ENCODE measurements at places on chromosomes 11 and 22.

- peak; percentile 29 for DNase-seq
Measured at GRCh38 chr11:119828006-119828405, 99.0 kb upstream of the NECTIN1 start.

- no peak for DNase-seq
Measured at GRCh38 chr11:45470151-45470793, 184.1 kb upstream of the SYT13 start.

DNA sequence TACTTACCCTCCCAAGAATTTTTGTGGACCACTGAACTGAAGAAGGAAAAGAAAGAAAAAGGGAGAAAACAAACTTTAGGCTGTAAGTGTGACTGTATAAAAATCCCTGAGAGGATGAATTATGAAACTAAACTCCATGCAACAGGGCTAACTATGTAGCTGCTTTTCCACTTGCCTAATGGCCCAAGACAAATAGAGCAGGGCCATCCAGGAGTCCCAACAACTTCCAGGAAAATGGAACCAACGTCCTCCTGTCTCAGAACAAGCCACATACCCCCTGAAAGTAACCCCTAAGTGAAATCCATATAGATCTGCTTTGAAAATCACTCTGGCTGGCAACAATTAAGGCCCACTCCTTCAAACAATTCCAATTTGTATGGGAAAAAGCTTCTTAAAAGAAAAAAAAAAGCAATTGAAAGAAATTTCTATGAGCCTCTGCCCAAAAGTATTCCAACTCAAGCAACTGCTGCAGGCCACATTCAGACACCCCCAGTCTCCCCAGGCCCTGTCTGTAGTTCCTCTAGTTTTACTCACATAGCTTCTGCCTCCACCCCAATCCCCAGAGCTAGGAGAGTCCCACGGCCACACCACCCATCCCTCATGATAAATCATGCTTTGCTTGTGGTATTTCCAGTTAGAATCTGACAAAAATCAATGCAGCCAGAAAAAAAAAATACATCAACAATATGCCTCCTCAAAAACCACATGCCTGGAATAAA, 12.7 kb downstream of the RBFOX2 start:
- DNase-seq = no peak

GRCh38 chr11:36280531-36280930, 8.7 kb downstream of the COMMD9 start:
- no peak for DNase-seq

GRCh38 chr11:85647604-85648299, at the start of gene TMEM126A:
Gene TMEM126A (plus strand): TSS chr11:85647967. CDS start chr11:85650256, 2,289 bp downstream.
- peak; percentile 97 for DNase-seq

- DNase-seq = no peak
Measured at GRCh38 chr11:112841729-112842128, 119.5 kb upstream of the NCAM1 start.

DNA sequence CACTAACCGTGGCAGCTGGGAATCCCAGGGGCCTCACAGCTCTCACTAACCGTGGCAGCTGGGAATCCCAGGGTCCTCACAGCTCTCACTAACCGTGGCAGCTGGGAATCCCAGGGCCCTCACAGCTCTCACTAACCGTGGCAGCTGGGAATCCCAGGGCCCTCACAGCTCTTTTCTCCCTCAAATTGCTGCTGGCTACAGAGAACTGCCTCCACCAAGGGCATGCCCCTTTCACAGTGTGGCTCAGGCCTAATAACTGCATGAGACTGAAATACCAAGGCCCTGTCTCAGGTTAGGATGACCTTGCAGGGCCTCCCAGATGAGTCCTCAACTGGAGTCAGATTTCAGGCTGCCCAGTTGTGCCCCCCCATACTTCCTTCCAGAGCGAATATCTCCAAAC, 35.1 kb upstream of the GGTLC2 start:
- no peak for DNase-seq

GRCh38 chr22:50211147-50211546, 10.3 kb downstream of the SELENOO start:
- no peak for DNase-seq

DNA sequence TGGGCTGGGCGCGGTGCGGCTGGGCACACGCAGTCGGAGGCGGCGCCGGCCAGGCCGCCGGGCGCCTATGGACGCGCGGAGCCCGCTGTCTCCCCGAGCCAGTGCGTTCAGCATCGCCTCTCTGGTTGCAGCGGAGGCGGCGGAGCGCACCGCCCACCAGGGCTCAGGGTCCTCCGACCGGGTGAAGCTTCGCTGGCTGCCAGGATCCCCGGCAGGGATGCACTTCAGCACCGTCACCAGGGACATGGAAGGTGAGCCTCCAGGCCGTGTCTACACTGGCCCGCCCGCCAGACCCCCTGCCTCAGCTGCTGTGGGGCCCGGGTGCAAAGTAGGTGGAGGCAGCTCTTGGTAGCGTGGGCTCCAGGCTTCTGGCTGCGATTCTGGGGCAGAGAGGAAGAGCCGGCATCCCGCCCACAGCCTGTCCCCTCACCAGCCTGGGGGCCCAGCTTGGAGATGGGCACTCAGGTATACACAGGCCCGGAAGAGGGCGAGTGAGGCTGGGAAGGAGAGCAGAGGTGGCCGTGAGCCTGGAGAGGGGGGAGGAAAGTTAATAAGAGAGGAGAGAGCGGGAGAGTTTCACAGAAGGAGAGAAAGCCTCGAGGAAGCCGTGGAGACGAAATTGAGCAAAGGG, 1.0 kb upstream of the TBX1 start:
- no peak for DNase-seq

- DNase-seq = no peak
Measured at GRCh38 chr11:10486161-10486840, 31.2 kb downstream of the AMPD3 start.

GRCh38 chr22:28582806-28583205, 96.8 kb downstream of the TTC28 start:
- no peak for DNase-seq

- no peak for DNase-seq
Measured at GRCh38 chr22:35432228-35432905, 32.4 kb downstream of the MCM5 start.

- DNase-seq = no peak
Measured at GRCh38 chr22:20761536-20761935, 12.4 kb upstream of the SERPIND1 start.

DNA sequence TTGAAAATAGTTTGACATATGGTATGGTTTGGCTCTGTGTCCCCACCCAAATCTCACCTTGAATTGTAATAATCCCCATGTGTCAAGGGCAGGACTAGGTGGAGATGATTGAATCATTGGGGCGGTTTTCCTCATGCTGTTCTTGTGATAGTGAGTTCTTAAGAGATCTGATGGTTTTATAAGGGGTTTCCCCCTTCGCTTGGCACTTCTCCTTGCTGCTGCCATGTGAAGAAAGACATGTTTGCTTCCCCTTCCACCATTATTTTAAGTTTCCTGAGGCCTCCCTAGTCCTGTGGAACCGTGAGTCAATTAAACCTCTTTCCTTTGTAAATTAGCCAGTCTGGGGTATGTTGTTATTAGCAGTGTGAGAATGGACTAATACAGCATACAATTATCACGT, 7.7 kb downstream of the KCTD21 start:
- no peak for DNase-seq

All from stomach (tissue), 19 donors.